Stomach (tissue), 19 donors: ENCODE measurements at places on chromosomes 4 and X. TPM values are rescaled to one million over a fixed set of nuclear protein-coding genes. Genes with fewer than 3 reads are reported as not detected.
A peak's percentile ranks its signal among the peaks of the same experiment; 100 is the strongest.

The ZXDA gene
- total RNA-seq = 0.58 TPM

DNA sequence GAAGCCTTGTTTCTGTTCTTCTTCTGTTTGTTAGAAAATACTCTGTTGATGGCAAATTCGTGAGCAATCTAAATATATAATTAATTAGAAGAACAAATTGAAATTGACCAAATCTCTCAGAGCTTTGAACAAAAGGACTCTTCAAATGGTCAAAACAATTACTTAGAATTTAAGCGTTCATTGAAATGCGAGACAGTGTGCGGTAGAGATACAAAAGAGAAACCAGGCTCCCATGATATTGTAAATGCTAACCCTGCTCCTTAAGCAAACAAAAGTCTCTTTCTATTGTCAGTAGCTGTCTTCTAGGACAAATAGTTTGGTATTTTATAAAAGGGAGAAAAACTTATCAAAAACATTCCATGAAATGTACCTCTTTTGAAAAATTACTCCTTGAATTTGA, 453.4 kb upstream of the MAGEB2 start:
- H3K27me3 ChIP-seq = no peaks in the 10 kb centered on the region
- H3K27ac ChIP-seq = no peak overlapping the region
- no peak for DNase-seq
- no peaks in the 10 kb centered on the region for H3K4me1 ChIP-seq
- H3K36me3 ChIP-seq = no peaks in the 10 kb centered on the region
- H3K4me3 ChIP-seq = no peak overlapping the region

- no peaks in the 10 kb centered on the region for H3K4me1 ChIP-seq
- no peaks in the 10 kb centered on the region for H3K36me3 ChIP-seq
- peak overlapping the region; percentile 60 for H3K27ac ChIP-seq
- DNase-seq = no peak
- no peaks in the 10 kb centered on the region for H3K27me3 ChIP-seq
- no peak overlapping the region for H3K4me3 ChIP-seq
Measured at GRCh38 chr4:154364066-154364845, 127.3 kb downstream of the DCHS2 start.

- no peak for DNase-seq
- H3K4me3 ChIP-seq = no peak overlapping the region
- no peak overlapping the region for H3K27ac ChIP-seq
- no peaks in the 10 kb centered on the region for H3K4me1 ChIP-seq
Measured at GRCh38 chrX:133958997-133959688, 26.3 kb downstream of the GPC3 start.

DNA sequence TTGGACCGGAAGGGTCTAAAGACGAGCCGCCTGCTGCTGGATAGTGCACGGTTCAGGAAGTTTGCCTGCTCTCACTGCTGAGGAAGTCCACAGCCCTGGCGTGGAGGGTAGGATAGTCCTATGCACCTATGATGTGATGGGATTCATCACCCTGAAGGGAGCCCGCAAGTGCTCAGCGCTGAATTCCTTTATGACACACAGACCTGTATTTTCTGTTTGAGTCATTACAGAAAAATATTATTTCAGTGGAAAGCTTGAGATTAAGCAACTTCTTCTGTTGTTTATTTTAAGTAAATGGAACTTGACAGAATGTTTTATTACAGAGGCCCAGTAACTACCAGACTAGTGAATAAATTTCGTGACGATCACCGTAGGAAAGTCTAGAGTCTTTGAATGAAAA, 123.2 kb downstream of the TRIML1 start:
- no peaks in the 10 kb centered on the region for H3K27me3 ChIP-seq
- no peaks in the 10 kb centered on the region for H3K36me3 ChIP-seq
- no peak overlapping the region for H3K27ac ChIP-seq

GRCh38 chr4:175823015-175823742, 11.1 kb upstream of the GPM6A start:
- no peak for DNase-seq
- no peak overlapping the region for H3K4me3 ChIP-seq
- H3K4me1 ChIP-seq = no peaks in the 10 kb centered on the region
- no peak overlapping the region for H3K27ac ChIP-seq
- no peaks in the 10 kb centered on the region for H3K36me3 ChIP-seq

- peak; percentile 23 for DNase-seq
- no peaks in the 10 kb centered on the region for H3K36me3 ChIP-seq
- no peak overlapping the region for H3K27ac ChIP-seq
- no peaks in the 10 kb centered on the region for H3K27me3 ChIP-seq
- H3K4me3 ChIP-seq = no peak overlapping the region
- no peaks in the 10 kb centered on the region for H3K4me1 ChIP-seq
Measured at GRCh38 chrX:39652336-39652735, 445.4 kb downstream of the BCOR start.

DNA sequence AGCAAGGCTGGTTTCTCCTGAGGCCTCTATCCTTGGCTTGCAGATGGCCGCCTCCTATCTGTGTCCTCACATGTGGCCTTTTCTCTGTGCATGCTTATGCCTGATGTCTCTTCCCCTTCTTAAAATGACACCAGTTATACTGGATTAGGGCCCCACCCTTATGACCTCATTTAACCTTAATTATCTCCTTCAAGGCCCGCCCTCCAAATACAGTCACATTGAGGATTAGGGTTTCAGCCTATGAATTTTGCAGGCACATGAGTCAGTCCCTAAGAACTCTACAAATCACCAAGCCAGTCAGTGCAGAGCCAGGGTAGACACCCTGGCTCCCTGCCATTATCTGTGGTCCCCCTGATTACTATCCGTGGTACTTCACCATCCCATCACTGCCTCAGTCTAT, 51.6 kb downstream of the MAML3 start:
- DNase-seq = no peak
- no peaks in the 10 kb centered on the region for H3K27me3 ChIP-seq
- no peak overlapping the region for H3K4me3 ChIP-seq
- H3K36me3 ChIP-seq = no peaks in the 10 kb centered on the region
- H3K27ac ChIP-seq = no peak overlapping the region

The FAAH2 gene
- 2.9 TPM for total RNA-seq

The EDNRA gene
- total RNA-seq = 0.58 TPM

The TRIM75 gene
- total RNA-seq = not detected
